Left kidney (tissue), 8 donors: ENCODE measurements at places on chromosomes 4 and X.

DNA sequence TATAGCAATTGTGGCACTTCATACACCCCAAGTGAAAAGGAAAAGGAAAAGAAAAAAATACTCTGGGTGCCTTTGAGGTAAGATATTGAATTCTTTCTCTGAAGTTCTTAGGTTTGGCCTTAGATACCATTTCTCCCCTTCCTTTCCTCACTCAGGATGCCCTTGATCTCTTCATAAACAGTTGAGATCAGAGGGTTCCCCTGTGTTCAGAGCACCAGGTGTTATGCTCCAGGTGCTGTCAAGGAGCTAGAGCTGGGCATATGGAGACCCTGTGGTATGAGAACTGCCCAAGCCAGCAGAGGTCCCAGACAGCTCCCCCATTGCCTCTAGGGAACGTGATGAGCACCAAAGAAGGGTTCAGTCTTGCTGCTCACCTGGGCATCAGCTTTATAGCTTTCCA lies 17.1 kb upstream of the CD40LG start:
- no peak for DNase-seq

DNA sequence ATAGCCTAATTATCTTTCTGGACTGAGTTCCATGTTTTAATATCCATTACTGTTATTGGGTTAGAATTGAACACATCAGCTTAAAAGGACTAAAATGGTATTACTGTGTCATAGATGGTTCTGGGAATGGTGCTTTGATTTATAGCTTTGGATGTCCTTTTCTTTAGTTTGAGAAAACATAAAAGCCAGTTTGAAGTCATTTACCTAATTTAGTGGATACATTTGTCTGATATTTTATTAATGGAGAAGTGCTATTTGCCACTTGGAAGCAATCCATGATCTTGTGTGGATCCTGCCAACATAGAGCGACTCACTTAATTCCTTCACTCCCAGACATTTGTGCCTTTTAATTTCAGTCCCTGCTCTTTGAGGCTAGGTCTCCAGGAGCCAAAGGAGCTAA lies 212.4 kb upstream of the PACRGL start:
- DNase-seq: no peak

DNA sequence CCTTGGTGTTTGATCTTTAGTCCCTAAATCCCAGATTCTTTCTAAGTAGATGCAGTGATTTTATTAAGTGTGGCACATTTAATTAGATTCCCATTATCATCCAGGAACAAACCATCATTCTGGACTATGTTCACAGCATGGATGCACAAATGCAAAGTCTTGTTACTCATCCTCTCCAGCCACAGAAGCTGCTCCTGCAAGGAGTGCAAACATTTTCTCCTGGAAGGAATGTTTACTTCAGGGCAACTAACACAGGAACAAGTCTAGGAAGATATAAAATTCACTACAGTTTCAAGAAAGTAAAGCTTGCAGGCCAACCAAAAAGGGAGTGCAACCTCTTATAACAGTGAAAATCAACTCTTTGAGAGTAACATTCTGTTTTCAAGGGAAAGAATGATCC lies 106.0 kb downstream of the IQCM start:
- no peak for DNase-seq

DNA sequence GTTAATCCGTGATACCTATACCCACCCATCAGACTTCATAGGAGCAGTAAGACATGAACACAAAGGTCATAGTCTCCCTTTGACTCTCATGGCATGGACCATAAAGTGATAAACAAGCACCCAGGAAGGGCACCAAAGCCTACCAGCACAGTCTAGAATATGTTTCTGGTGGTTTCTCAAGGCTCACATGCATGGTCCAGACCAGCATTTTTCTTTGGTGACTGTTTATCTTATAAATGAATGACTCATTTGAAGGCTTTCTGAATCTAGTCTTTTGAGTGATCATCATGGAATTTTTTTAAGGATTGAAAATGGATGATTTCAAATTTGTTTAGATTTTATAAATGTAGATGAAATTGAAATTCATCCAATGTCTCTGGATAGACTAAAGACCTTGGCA lies 32.0 kb upstream of the AMELX start:
- no peak for DNase-seq

- DNase-seq: no peak
These were observed 31.1 kb downstream of the ACOX3 start for GRCh38 chr4:8409264-8410065.
